CD4-positive, alpha-beta T cell treated with Interleukin-12 subunit alpha and Interleukin-12 subunit beta, for 1 hour (primary cell): ENCODE measurements at places on chromosomes 1 and 21.

DNA sequence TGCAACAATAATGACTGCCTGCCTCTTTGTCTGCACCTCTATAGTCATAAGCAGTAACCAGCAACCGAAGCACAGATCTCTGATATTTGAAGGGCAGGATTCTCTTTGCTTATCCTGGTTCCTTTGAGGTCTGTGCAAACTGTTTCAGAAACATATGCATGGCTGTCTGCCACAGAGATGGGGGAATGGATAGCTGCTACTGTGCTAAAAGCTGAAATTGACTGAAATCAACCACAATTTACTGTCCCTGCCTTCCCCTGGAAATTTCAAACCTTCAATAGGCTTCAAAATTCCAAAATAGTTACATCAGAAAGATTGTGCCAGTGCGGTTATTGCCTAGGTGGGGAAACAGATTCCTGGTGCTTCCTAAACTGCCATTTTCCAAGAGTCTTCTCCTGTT, 136.8 kb upstream of the GORAB start:
- no peak for DNase-seq

DNA sequence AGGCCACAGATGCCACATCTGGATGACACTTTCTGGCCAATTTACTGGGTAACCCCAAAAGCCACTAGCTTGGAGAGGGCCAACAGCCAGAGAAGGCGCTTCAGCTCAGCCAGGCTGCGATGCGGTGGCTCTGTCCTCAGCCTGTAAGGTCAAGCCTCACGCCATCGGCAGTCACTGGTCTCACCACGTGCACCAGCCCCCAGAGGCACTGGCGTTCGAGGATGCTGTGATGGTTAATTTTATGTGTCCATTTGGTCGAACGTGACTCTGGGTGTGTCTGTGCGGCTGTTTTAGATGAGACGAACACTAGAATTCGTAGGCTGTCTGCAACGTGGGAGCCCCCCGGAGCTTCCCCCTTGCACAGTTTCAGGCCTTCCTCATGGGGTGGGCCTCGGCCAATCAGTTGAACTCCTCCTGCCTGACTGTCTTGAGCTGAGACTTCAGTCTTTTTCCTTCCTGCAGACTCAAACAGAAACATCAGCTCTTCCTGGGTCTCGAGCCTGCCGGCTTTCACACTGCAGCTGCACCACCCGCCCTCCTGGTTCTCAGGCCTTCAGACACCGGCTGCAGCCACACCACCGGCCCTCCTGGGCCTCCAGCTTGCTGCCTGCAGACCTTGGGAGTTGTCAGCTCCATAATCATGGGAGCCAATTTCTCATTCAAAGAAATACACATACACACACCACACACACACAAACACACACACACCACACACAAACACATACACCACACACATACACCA, 41.6 kb upstream of the SLC45A1 start:
- no peak for DNase-seq

GRCh38 chr1:203026666-203027663, 674 bp downstream of the PPFIA4 start:
- no peak for DNase-seq

- DNase-seq, result no peak
Measured at GRCh38 chr1:117093091-117093534, 28.4 kb downstream of the TRIM45 start.

DNA sequence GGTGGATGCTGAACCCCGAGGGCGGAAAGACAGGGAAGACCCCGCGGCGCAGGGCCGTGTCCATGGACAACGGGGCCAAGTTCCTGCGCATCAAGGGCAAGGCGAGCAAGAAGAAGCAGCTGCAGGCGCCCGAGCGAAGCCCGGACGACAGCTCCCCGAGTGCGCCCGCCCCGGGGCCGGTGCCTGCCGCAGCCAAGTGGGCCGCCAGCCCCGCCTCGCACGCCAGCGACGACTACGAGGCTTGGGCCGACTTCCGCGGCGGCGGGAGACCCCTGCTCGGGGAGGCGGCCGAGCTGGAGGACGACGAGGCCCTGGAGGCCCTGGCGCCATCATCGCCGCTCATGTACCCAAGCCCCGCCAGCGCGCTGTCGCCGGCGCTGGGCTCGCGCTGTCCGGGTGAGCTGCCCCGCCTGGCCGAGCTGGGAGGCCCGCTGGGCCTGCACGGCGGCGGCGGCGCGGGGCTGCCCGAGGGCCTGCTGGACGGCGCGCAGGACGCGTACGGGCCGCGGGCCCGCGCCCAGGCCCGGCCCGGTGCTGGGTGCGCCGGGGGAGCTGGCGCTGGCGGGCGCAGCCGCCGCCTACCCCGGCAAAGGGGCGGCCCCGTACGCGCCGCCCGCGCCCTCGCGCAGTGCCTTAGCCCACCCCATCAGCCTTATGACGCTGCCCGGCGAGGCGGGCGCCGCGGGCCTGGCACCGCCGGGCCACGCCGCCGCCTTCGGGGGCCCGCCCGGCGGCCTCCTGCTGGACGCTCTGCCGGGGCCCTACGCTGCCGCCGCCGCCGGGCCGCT, 20.7 kb downstream of the FOXO6 start:
- DNase-seq, result peak; percentile 44

DNA sequence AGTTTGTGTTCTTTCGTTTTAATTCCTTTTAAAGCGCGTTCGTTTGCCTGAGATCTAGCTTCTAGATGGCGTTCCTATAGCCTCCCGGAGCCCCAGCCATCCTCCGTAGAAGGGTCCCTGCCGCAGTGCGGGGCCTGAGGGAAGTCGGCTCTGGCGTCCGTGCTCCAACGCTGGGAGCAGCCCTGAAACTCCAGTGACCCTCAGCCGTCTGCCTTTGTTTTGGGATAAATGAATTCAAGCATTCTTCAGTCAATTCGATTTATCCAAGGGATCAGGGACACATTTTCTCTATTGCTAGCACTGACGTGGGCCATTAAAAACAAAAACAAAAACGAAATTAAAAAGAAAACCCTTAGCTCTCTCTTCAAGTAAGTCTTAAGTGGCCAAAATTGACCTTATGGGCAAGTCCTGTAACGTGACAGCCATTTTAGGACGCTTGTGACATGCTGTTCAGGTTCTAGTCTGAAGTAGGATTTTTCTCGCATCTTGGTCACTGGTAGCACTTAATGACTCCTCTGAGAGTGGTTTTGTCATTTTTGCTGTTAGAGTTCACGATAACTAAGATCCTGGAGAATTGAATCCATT, 742 bp upstream of the HSPA13 start:
- DNase-seq, result peak; percentile 21

DNA sequence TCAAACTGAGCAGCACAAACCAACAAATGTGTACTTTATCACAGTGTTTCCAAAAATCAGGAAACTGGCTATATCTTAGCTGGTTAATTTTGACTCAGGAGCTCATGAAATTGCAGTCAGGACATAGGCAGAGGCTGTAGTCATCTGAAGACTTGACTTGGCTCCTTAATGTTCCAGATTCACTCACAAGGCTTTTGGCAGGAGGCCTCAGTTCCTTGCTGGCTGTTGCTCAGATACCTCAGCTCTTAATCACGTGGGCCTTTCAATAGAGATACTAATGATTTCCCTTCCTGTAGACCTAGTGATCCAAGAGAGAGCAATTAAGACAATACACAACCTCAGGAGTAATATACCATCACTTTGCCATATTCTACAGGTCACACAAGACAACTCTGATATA, 537.7 kb downstream of the BRINP3 start:
- DNase-seq, result no peak

DNA sequence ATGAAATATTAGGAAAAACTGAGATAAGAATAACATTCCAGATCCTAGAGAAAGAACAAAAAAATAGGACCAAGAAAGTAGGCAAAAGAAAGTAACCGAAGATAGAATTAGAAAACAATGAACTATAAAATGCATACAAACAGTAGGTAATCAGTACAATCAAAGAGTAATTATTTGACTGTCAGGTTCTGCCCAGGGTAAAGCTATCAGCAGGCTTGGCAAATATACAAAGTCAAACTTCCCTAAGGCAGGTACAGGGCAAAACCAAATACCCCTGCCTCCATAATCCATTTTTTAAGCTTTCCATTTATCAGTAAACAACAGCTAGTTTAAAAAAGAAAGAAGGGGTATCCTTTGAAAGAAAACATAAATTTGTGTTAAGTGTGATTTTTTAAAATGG, 44.4 kb downstream of the TESK2 start:
- no peak for DNase-seq

DNA sequence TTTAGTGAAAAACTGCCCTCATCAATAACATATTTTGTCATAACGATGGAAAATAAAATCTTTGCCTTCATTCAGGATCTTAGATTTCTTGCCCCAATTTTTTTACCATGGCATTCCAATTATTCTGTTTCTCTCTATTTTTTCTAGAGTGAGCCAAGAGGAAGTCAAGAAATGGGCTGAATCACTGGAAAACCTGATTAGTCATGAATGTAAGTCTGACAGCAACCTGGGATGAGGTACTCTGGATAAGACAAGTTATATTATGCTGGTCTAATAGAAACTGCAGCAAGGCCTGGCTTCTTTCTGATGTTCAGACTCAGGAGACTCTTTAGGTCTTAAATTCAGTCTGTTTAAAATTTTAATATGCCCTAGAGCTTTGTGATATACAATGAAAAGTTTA, 3.5 kb downstream of the RGS4 start:
- DNase-seq, result no peak

DNA sequence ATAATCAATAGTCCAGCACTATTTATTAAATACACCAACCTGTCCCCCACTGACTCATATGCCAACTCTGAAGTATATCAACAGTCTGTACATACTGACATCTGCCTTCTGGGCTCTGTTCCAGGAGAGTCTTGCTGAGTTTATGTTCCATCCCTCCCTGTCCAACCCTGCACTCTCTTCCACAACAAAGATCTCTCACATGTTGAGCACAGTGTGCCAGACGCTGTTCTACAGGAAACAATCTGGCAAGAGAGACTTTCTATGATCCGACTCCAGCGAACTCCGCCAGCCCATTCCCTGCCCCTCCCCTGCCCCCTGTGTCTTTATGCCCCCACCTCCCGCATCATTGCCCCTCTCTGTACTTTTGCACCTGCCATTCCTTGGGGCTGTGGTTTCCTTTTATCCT, 3.4 kb downstream of the LACTBL1 start:
- no peak for DNase-seq

GRCh38 chr1:1402072-1402900, 3.2 kb upstream of the CCNL2 start:
- peak; percentile 35 for DNase-seq

- no peak for DNase-seq
Measured at GRCh38 chr1:30373471-30374399, 349.6 kb downstream of the MATN1 start.
